ENCODE measurements at places on chromosomes 7 and 10.

GRCh38 chr10:123548770-123549169, 117.4 kb upstream of the GPR26 start:
- no peak for DNase-seq

DNA sequence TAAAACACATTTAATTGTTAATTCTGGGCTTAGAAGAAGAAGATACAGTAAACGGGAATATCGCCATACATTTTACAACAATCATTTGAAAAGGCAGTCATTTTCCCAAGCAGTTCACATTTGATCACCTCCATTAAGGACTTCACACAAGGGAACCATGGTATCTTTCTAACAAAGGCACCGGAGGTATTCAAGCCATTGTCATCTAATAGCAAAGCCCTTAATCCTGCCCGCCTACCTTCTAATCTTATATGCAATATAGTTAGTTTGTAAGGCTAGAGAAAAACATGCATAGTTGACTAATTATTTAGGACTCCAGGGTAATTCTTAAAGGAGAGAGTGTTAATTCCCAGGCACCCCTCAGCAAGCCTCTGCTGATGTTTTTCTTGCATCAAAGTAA, 83.1 kb downstream of the MRPL32 start:
- no peak for DNase-seq

DNA sequence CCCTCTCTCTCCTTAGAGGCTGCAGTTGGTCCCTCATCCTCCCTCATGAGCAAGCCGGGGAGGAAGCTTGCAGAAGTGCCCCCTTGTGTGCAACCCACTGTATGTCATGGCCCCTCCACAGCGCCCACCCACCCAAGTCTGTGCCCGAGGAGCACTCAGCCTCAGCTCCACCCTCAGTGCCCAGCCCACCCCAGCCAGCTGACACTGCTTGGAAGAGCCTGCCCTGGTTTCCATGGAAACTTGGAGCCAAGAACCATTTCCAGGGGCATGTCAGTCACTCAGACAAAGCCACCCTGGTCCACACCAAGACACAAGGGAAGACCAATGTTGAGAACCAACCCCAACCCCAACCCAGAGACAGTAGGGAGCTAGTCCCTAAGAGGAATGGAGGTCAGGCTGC, 79.5 kb downstream of the PAX2 start:
- DNase-seq = no peak

- peak; percentile 9 for DNase-seq
Observed at GRCh38 chr7:146090023-146090645, 26.5 kb upstream of the CNTNAP2 start.

GRCh38 chr7:146826329-146826728, 709.7 kb downstream of the CNTNAP2 start:
- no peak for DNase-seq

GRCh38 chr7:155466814-155467733, 9.1 kb downstream of the EN2 start:
- no peak for DNase-seq

- DNase-seq = no peak
Observed at GRCh38 chr7:102451371-102452054, 13.2 kb downstream of the ALKBH4 start.

- DNase-seq = no peak
Observed at GRCh38 chr10:124087672-124088634, 5.4 kb downstream of the CHST15 start.

DNA sequence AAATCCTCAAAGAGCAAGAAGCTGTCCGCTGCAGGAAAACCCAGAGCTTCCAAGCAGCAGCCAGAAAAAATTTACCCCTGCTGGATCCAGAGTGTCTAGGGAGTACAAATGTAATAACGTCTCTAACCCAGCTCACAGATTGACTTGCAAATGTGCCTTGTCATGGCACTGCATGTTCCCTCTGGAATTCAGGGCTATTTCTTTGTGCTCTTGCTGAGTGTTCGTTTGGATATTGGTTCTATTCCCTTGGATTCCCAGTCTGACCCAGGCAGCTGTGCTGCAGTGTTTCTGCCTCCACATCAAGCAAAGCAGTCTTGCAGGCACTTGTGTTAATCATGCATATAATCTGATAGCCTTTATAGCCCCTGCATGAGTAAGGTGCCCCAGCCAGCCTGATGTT, 209.9 kb upstream of the GHITM start:
- DNase-seq = no peak

DNA sequence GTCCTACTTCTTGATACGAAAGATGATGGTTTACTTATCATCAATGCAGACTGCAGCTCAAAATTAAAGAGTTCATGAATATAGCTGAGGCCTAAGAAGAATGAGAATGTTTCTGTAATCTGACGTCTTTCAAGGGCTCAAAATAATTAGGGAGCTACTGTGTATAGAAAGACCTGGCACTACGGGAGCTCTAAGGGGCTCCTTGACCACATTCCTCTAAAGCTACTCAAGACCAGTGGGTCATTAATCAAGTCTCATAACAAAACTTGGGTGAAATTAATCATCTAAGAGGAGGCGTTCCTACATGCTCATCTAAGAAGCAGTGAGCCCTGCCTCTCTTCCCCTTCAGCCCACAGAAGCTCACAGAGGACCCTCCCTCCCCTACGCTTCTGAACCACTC, 863.8 kb upstream of the AUTS2 start:
- no peak for DNase-seq

DNA sequence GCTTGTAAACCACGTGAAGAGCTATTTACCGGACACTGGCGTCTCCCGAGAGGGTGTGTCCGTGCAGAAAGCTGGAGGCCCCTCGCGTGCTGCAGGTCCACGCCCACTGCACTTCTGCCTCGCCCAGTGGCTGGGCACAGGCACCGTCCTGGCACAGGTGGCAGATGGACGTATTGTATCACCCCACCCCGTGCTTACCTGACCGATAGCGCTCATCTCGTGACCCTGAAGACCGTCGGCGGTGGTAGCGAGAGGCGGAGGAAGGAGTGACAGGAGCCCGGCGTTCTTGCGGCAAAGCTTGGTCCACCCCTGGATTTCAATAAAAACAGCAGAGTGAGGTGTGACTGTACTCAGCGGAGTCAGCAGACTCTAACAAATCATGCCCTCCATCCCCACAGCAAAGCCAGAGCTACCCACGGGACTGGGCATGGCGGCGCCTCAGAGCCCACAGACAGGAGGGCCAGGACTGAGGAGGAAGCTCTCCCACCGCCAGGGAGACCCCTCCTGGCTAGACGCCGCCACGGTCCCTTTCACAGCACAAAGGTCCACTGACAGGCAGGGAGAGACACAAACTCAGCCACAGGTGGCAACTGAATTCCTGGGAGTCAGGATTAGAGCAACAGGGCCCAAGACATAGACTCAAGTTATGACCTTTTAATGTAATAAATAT, 217.1 kb downstream of the DIP2C start:
- no peak for DNase-seq
